Natural killer cell treated with Interleukin-12 subunit alpha and Interleukin-12 subunit beta and Interleukin-15 and Interleukin-18, amount 100 ng/mL, for 72 hours (primary cell): ENCODE measurements at places on chromosomes 13 and 19. TPM values are rescaled to one million over a fixed set of nuclear protein-coding genes. Genes with fewer than 3 reads are reported as not detected.

- peaks cover 21% of the 10 kb centered on the region for H3K4me1 ChIP-seq
- H3K27me3 ChIP-seq = no peaks in the 10 kb centered on the region
- H3K27ac ChIP-seq = no peak overlapping the region
- DNase-seq = no peak
- no peak overlapping the region for H3K4me3 ChIP-seq
These were observed 401 bp downstream of the C19orf85 start for GRCh38 chr19:55464039-55464661.

GRCh38 chr19:17406046-17406886 lies 836 bp upstream of the BST2 start:
- peak overlapping the region; percentile 96 for H3K4me3 ChIP-seq
- peak; percentile 81 for DNase-seq
- no peaks in the 10 kb centered on the region for H3K27me3 ChIP-seq
- H3K27ac ChIP-seq = peak overlapping the region; percentile 89
- no peaks in the 10 kb centered on the region for H3K36me3 ChIP-seq

DNA sequence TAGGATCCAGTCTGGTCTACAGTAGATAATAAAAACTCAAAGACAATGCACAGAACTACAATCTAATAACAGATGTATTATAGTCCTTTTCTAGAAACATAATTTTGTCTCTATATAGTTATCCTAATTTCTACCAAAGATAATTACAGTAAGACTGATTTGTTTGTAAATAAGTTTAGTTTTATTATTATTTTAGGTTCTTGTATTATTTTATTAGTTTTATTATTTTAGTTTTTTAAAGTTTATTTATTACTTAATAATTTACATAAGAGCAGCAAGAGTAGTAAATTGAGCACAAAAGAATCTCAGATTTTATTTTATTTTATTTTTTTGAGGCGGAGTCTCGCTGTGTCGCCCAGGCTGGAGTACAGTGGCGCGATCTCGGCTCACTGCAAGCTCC lies 22.3 kb upstream of the ZNF227 start:
- no peak for DNase-seq
- H3K27me3 ChIP-seq = peaks cover 34% of the 10 kb centered on the region
- H3K36me3 ChIP-seq = peaks cover 52% of the 10 kb centered on the region
- no peaks in the 10 kb centered on the region for H3K4me1 ChIP-seq

- peaks cover 9% of the 10 kb centered on the region for H3K27me3 ChIP-seq
- peaks cover 3% of the 10 kb centered on the region for H3K4me1 ChIP-seq
These were observed 99.5 kb upstream of the TMTC4 start for GRCh38 chr13:100773923-100774663.

DNA sequence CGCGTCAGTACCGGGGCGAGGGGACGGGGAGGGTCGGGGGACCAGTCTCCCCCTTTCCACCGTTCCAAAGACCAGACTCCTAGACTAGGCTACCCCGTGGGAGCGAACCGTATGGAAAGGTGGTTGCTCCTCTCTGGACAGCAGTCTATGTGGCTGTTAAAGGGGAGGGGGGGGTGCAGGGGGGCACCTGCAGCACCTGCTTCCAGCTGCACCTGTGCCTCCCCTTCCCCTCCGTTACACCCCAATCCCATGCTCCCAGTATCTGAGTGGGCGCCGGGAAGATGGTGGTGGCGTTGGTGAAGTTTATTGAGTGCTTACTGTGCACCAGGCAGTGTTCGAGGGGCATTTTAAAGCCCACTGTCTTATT lies 557 bp downstream of the ZNF524 start:
- H3K36me3 ChIP-seq = peaks cover 3% of the 10 kb centered on the region
- no peak for DNase-seq
- H3K4me1 ChIP-seq = peaks cover 36% of the 10 kb centered on the region
- peak overlapping the region; percentile 82 for H3K27ac ChIP-seq

- H3K27ac ChIP-seq = no peak overlapping the region
- no peak overlapping the region for H3K4me3 ChIP-seq
- no peaks in the 10 kb centered on the region for H3K36me3 ChIP-seq
- H3K4me1 ChIP-seq = no peaks in the 10 kb centered on the region
These were observed 268.1 kb downstream of the DNAJC15 start for GRCh38 chr13:43291287-43292060.

DNA sequence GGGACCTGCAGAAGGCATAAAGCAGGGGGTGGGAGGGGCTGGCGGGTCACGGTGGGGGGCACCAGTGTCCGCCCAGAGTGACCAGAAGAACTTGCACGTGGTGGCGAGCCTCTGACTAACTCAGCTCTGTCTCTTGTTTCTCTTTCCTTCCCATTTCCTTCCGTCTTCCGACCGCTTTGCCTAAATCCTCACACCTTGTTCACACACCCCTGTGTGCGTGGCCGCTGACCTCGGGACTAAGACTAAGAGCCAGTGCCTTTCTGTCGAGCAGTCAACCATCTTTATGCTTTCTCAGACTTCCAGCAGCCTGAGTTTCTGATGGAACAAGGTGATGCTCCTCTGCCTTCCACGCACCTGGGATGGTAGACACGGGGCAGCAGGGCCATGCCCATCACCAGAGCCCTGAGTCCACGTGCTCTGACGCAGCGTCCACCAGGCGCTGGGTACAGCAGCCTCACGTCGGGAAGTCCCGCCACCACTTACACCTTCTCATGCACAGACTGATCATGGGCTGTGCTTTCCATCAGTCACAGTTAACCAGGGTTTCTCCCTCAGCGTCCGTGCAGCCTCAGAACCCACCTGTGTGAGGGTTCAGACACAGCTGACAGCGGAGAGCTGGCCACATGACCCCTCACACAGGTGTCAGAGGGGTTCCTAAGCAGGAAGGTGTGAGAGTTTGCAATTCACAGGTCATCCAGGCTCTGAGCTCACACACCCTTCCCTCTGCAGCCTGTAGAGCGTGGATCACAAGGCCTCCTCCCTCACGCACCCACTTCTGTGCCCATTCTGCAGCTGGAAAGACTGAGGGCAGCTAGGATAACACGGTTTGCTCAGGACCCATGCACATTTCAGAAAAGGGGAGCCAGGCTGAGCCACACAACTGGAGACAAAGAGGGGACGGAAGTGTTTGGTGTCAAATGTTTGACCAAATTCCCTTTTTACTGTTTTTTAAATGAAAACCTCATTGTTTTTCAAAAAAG lies 90.7 kb upstream of the MCF2L start:
- DNase-seq = peak; percentile 48
- H3K36me3 ChIP-seq = no peaks in the 10 kb centered on the region
- no peak overlapping the region for H3K27ac ChIP-seq
- no peaks in the 10 kb centered on the region for H3K27me3 ChIP-seq
- peaks cover 14% of the 10 kb centered on the region for H3K4me1 ChIP-seq

GRCh38 chr19:35555301-35556005 lies 8.0 kb downstream of the ATP4A start:
- peaks cover 6% of the 10 kb centered on the region for H3K4me1 ChIP-seq
- H3K36me3 ChIP-seq = peaks cover 5% of the 10 kb centered on the region
- peaks cover 23% of the 10 kb centered on the region for H3K27me3 ChIP-seq
- H3K4me3 ChIP-seq = no peak overlapping the region
- peak; percentile 50 for DNase-seq

DNA sequence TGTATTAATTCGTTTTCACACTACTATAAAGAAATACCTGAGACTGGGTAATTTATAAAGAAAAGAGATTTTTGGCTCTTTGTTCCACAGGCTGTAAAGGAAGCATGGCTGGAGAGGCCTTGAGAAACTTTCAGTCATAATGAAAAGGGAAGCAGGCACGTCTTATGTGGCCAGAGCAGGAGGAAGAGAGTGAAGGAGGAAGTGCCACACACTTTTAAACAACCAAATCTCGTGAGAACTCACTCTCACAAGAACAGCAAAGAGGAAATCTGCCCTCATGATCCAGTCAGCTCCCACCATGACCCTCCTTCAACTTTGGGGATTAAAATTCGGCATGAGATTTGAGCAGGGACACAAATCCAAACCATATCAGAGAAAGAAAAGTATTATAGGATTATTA lies 1255.9 kb upstream of the MIR17HG start:
- no peak for DNase-seq
- H3K4me3 ChIP-seq = no peak overlapping the region
- H3K27ac ChIP-seq = no peak overlapping the region
- no peaks in the 10 kb centered on the region for H3K27me3 ChIP-seq
- H3K36me3 ChIP-seq = peaks cover 5% of the 10 kb centered on the region

GRCh38 chr19:16425993-16426392 lies 45.8 kb downstream of the EPS15L1 start:
- H3K4me3 ChIP-seq = no peak overlapping the region
- no peaks in the 10 kb centered on the region for H3K27me3 ChIP-seq
- DNase-seq = no peak
- H3K36me3 ChIP-seq = peaks cover 11% of the 10 kb centered on the region
- no peak overlapping the region for H3K27ac ChIP-seq

- no peaks in the 10 kb centered on the region for H3K36me3 ChIP-seq
- no peak for DNase-seq
- no peak overlapping the region for H3K4me3 ChIP-seq
- H3K27ac ChIP-seq = no peak overlapping the region
- no peaks in the 10 kb centered on the region for H3K4me1 ChIP-seq
These were observed 1.3 kb upstream of the TEKTIP1 start for GRCh38 chr19:3537438-3538240.

DNA sequence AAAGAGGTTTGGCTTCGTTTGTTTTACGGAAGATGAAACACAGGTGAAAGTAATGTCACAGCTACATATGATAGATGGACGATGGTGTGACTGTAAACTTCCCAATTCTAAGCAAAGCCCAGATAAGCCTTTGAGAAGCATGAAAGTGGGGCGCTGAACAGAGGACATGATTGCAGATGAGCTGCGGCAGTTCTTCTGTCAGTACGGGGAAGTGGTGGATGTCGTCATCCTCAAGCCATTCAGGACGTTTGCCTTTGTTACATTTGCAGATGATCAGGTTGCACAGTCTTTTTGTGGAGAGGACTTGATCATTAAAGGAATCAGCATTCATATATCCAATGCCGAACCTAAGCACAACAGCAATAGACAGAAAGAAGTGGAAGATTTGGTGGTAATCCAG lies 111.5 kb upstream of the DIAPH3 start:
- H3K4me3 ChIP-seq = no peak overlapping the region
- H3K4me1 ChIP-seq = no peaks in the 10 kb centered on the region
- DNase-seq = no peak
- H3K27ac ChIP-seq = no peak overlapping the region

GRCh38 chr19:39518458-39518857 lies 3.5 kb downstream of the SELENOV start:
- no peak overlapping the region for H3K4me3 ChIP-seq
- peaks cover 7% of the 10 kb centered on the region for H3K4me1 ChIP-seq
- peaks cover 12% of the 10 kb centered on the region for H3K36me3 ChIP-seq
- no peak overlapping the region for H3K27ac ChIP-seq
- H3K27me3 ChIP-seq = peaks cover 20% of the 10 kb centered on the region
- DNase-seq = no peak

DNA sequence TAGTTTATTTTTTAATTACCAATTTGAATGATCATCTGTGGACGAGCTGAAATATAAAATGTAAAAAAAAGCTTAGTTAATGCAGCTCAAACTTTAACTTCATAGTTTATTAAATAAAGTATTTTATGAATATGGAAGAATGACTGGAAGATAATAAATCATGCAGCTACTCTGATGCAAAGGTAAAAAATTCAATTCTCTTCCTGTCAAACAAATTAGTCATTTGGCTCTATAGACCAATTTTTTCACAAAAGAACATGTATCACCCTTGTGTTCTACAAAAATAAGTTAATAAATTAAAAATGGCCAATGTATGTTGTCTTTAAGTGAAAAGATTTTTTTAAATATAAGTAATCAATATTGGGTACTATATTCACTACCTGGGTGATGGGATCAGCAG lies 26.2 kb downstream of the EXOSC8 start:
- H3K4me1 ChIP-seq = no peaks in the 10 kb centered on the region
- no peak overlapping the region for H3K27ac ChIP-seq
- DNase-seq = no peak
- peaks cover 25% of the 10 kb centered on the region for H3K36me3 ChIP-seq

DNA sequence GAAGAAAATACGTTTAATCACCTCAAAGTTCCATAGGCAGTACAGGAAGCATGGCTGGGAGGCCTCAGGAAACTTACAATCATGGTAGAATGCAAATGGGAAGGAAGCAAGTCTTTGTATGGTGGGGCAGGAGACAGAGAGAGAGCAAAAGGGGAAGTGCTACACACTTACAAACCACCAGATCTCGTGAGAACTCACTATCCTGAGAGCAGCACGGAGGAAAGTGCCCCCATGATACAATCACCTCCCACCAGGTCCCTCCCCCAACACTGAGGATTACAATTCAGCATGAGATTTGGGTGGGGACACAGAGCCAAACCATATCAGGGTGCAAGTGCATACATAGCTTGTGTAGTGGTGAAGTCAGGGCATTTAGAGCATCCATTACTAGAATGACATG lies 92.3 kb upstream of the ANKRD10 start:
- no peak overlapping the region for H3K4me3 ChIP-seq
- no peaks in the 10 kb centered on the region for H3K4me1 ChIP-seq
- no peak for DNase-seq
- peaks cover 38% of the 10 kb centered on the region for H3K27me3 ChIP-seq
- no peak overlapping the region for H3K27ac ChIP-seq

DNA sequence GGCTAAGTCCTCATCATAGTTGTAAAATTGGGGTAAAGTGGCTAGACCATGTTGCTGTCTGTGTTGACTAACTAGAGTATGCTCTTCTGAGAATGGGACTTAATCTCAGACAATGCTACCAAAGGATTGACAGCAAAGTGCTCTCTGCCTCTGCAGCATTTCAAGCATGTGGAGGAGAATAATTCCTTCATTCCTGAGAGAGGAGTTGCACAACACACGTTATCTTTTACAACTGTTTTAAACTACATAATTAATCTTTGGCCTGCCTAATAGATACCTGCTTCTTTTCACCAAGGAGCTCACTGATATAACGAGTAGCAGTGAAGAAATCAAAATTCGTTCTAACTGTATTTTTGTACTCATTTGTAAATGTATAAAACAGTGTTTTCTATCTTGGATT lies 2172.2 kb downstream of the PCDH9 start:
- no peaks in the 10 kb centered on the region for H3K36me3 ChIP-seq
- no peaks in the 10 kb centered on the region for H3K4me1 ChIP-seq
- H3K27me3 ChIP-seq = no peaks in the 10 kb centered on the region

GRCh38 chr13:38759390-38759789 lies 72.5 kb downstream of the FREM2 start:
- H3K36me3 ChIP-seq = no peaks in the 10 kb centered on the region
- no peaks in the 10 kb centered on the region for H3K4me1 ChIP-seq
- no peak overlapping the region for H3K27ac ChIP-seq

- H3K4me3 ChIP-seq = no peak overlapping the region
- DNase-seq = no peak
- H3K27ac ChIP-seq = no peak overlapping the region
- H3K36me3 ChIP-seq = peaks cover 39% of the 10 kb centered on the region
- H3K27me3 ChIP-seq = no peaks in the 10 kb centered on the region
These were observed 11.3 kb downstream of the ZNF77 start for GRCh38 chr19:2933490-2933910.

FAM83E gene
- 13.7 TPM for total RNA-seq

KASH5 gene
- total RNA-seq = not detected

HSPB6 gene
- not detected for total RNA-seq

C19orf85 gene
- total RNA-seq = not detected

HIPK4 gene
- total RNA-seq = not detected

LATS2 gene
- 29.8 TPM for total RNA-seq

STOML3 gene
- not detected for total RNA-seq

HPN gene
- not detected for total RNA-seq

GFY gene
- not detected for total RNA-seq

ZNF433 gene
- 3.7 TPM for total RNA-seq
